ENCODE measurements at places on chromosomes 3 and 15. TPM values are rescaled to one million over a fixed set of nuclear protein-coding genes. Genes with fewer than 3 reads are reported as not detected.
A peak's percentile ranks its signal among the peaks of the same experiment; 100 is the strongest.

DNA sequence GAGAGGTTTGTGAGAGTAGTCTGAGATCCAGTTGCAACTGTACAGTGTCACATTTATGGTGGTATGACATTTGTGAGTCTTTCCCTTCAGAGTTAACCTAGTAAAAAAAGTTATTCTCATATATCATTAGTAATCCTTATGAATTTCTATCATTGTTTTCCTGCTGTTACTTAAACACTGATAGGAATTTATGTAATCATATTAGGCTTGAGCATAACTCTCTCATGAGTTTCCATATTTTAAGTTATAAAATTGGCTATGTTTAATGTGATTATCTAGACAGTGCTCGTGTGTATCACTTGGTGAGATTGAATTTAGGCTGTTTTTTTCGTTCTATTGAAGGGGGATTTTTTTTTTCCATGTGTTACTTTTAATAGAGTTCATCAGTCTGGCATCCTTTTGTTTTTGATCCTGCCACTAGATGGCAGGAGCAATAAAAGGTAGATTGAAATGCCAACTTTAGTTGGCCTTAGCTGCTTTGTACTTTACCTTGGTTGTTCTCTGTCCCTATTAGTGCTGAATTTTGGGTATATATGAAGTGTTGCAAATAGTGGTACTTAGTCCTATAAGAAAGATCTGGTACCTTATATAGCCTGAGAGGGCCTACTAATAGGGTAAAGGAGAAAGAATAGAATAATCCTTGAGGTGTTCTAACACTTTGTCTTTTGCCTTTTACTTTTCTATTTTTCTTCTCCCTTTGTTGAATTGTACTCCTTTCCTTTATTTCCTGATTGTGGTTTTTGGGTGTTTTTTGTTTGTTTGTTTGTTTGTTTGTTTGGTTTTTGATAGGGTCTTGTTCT, 17.9 kb downstream of the STT3B start:
- H3K36me3 ChIP-seq = no peaks in the 10 kb centered on the region
- no peak overlapping the region for H3K27ac ChIP-seq
- no peaks in the 10 kb centered on the region for H3K27me3 ChIP-seq
- no peak for DNase-seq
- H3K4me3 ChIP-seq = no peak overlapping the region

Gene CHRNA7
- 3.9 TPM for total RNA-seq

Gene TMEM266
- total RNA-seq = not detected

- no peaks in the 10 kb centered on the region for H3K4me1 ChIP-seq
- no peak for DNase-seq
- no peaks in the 10 kb centered on the region for H3K27me3 ChIP-seq
- H3K36me3 ChIP-seq = no peaks in the 10 kb centered on the region
- H3K4me3 ChIP-seq = no peak overlapping the region
Observed at GRCh38 chr15:47300596-47300995, 416.7 kb upstream of the SEMA6D start.

GRCh38 chr3:56851966-56852884, 50.5 kb upstream of the ARHGEF3 start:
- H3K27me3 ChIP-seq = no peaks in the 10 kb centered on the region
- no peak overlapping the region for H3K27ac ChIP-seq
- no peak for DNase-seq
- H3K4me1 ChIP-seq = no peaks in the 10 kb centered on the region
- H3K4me3 ChIP-seq = no peak overlapping the region

Gene LIPC
- total RNA-seq = 13.8 TPM

Gene GPR27
- total RNA-seq = 0.61 TPM

DNA sequence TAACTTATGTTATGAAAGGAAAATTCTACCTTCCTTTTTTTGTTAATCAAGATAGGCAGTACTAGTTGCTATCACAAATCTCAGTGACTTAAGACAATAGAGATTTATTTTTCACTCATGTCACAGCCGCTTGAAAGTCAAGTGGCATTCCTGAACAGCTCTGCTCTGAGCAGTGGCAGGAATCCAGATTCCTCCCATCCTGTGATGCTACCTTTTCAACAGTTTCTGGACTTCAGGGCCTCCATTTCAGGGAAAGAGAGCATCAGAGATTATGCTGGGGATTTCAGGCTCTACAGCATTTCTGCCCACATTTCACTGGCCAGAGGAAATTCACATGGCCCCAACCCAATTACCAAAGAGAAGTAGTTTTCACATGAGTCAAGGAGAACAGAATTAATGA, 83.4 kb downstream of the IL1RAP start:
- no peak for DNase-seq
- H3K27me3 ChIP-seq = no peaks in the 10 kb centered on the region
- H3K36me3 ChIP-seq = no peaks in the 10 kb centered on the region
- no peak overlapping the region for H3K27ac ChIP-seq
- H3K4me3 ChIP-seq = no peak overlapping the region

- H3K4me1 ChIP-seq = no peaks in the 10 kb centered on the region
- H3K27ac ChIP-seq = peak within 1 kb of the TSS; percentile 74
- H3K4me3 ChIP-seq = peak within 1 kb of the TSS; percentile 85
- no peaks in the 10 kb centered on the region for H3K36me3 ChIP-seq
- peak; percentile 72 for DNase-seq
Observed at GRCh38 chr15:78131295-78132061, at the start of gene CIB2. Gene CIB2 (minus strand): TSS chr15:78131445. CDS start chr15:78131215, 230 bp downstream.

Gene COLQ
- total RNA-seq = 0.85 TPM

DNA sequence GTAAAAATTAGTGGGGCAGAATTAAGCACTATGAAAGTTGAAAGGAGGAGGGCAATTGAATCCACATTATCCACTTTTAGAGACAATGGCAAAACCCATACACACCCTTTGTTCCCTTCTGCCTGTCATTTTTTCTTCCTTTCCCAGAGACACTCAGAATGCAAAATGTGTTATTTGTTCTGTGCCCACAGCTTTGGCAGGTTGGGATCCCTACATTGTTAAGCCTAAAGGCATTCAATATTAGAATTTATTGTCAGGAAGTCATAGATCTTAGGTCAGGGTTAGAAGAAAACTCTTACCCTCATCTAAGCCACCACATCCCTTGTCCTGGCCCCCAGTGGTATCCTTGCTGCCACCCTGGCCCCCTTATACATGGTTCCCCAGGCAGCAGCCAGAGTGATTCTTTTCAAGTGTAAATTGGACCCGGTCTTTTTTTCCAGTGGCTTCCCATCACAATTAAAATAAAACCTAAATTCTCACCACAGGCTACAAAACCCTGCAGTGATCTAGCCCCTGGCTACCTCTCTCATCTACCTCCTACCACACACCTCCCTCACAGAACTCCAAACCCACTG, 470.1 kb upstream of the ATP11B start:
- H3K27ac ChIP-seq = no peak overlapping the region
- H3K36me3 ChIP-seq = no peaks in the 10 kb centered on the region
- H3K4me3 ChIP-seq = no peak overlapping the region
- H3K27me3 ChIP-seq = no peaks in the 10 kb centered on the region
- DNase-seq = no peak
- no peaks in the 10 kb centered on the region for H3K4me1 ChIP-seq

GRCh38 chr15:70214941-70215635, 117.4 kb upstream of the TLE3 start:
- no peaks in the 10 kb centered on the region for H3K4me1 ChIP-seq
- H3K27me3 ChIP-seq = no peaks in the 10 kb centered on the region
- no peaks in the 10 kb centered on the region for H3K36me3 ChIP-seq
- no peak overlapping the region for H3K27ac ChIP-seq

DNA sequence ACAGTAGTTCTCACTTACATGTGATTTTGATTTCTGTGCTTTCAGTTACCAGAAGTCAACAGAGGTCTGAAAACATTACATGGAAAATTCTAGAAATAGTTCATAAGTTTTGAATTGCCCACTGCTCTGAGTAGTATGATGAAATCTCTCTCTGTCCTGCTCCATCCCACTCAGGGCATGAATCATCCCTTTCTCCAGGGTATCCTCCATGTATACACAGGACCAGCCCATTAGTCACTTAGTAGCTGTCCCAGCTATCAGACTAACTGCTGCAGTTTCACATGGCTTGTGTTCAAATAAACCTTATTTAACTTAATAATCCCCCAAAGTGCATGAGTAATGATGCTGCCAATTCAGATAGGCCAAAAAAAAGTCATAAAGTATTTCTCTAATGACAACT, 38.6 kb downstream of the EPHA3 start:
- H3K27ac ChIP-seq = no peak overlapping the region
- no peak overlapping the region for H3K4me3 ChIP-seq
- no peak for DNase-seq
- no peaks in the 10 kb centered on the region for H3K36me3 ChIP-seq
- no peaks in the 10 kb centered on the region for H3K27me3 ChIP-seq

Gene MESP2
- total RNA-seq = 0.45 TPM

- no peak overlapping the region for H3K4me3 ChIP-seq
- no peaks in the 10 kb centered on the region for H3K27me3 ChIP-seq
- no peak overlapping the region for H3K27ac ChIP-seq
- H3K4me1 ChIP-seq = no peaks in the 10 kb centered on the region
- no peak for DNase-seq
- H3K36me3 ChIP-seq = no peaks in the 10 kb centered on the region
Observed at GRCh38 chr15:63288342-63288741, 10.9 kb downstream of the APH1B start.

DNA sequence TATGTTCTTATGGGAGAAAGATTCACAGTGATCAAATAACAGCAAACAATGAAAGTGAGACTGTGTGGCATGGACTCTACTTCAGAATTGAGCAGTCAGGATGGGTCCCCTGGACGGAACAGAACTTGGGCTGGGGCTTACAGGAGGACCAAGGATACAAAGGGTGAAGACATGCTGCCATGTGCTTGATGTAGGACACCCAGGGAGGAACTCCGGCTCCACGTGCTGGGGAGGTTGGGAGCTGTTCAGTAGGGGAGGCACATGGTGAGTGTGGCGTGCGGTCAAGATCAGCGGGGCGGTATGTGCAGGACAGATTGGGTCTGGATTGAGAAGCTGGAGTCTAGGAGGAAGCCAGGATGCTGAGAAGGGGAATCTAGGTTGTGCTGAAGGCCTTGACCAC, 32.6 kb downstream of the PPCDC start:
- no peaks in the 10 kb centered on the region for H3K4me1 ChIP-seq
- no peak overlapping the region for H3K27ac ChIP-seq
- no peaks in the 10 kb centered on the region for H3K36me3 ChIP-seq
- no peak for DNase-seq
- H3K4me3 ChIP-seq = no peak overlapping the region

Gene KNL1
- 18.8 TPM for total RNA-seq

Gene THRB
- 27.6 TPM for total RNA-seq

DNA sequence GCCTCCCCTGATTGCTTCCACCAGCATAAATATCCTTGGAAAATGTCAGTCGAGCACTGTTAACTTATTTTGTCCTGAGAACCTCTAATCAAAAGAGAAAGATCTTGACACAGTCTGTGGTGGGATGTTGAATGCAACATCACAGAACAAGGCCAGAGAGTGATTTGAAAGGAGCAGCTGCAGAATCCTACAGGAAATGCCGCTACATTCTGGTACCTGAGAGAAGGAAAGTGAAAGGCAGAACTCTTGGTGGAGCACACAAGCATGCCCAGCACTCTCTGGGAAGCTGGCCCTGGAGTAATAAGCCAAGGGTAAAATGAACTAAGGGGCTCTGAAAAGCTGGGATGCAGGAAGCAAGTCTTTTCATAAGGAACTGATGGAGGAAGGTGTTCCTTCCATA, 75.8 kb downstream of the CBLB start:
- no peaks in the 10 kb centered on the region for H3K27me3 ChIP-seq
- H3K4me1 ChIP-seq = no peaks in the 10 kb centered on the region
- no peak overlapping the region for H3K4me3 ChIP-seq
- DNase-seq = no peak
- H3K36me3 ChIP-seq = no peaks in the 10 kb centered on the region

- H3K36me3 ChIP-seq = no peaks in the 10 kb centered on the region
- no peak overlapping the region for H3K27ac ChIP-seq
- no peaks in the 10 kb centered on the region for H3K4me1 ChIP-seq
- DNase-seq = no peak
- H3K27me3 ChIP-seq = no peaks in the 10 kb centered on the region
Observed at GRCh38 chr3:29334706-29335105, 53.8 kb downstream of the RBMS3 start.

DNA sequence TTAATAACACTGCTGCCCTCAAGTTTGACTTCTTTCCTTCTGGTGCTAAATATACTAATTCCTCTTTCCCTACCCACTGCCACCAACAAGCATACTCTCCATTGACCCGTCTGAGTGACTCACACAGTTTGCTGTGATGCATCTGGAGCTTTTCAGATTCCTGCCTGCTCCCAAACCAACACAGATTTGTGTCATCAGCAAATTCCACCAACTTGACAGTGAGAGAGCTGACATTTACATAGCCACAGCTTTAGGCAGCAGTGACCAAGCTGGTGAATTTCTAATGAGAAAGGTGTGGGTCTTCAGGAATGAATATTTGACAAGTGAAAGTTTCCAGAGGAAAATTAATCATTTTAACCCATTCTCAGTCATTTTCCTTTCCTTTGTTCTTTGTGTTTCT, 96.5 kb upstream of the PRICKLE2 start:
- no peak for DNase-seq
- no peaks in the 10 kb centered on the region for H3K36me3 ChIP-seq

DNA sequence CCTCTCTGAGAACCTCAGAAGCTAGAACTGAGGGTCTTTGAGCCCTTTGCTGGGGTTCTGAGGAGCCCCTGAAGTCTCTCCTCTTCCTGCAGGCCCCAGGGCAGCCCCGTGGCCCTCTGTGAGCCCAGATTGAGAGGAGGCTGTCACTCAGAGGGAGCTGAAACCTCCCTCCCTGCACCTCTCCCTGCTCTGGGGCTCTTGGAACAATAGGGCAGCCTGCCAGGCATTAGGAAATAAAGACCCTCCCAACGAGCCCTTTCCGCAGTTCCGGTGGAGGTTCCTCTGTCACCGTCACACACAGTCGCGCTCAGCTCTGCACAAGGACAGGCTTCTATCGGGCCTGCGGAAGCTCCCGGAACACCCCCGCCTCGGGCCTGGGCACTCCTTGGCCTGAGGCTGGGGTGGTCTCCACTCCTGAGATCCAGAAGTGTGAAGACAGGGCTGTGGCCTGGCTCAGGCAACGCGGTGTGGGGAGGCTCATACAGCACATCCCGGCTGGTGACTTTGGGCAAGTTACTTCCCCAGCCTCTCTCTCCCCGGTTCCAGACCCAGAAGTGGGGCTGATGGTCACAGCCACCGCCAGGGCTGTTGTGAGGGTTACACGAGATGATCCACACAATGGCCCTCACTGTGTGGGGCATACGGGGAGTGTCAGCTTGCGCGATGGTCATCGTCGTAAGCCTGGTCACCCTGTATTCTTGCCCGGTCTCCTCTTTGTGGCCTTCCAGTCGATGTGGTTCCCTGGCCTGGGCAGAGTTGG, 17.7 kb downstream of the MELTF start:
- H3K36me3 ChIP-seq = no peaks in the 10 kb centered on the region
- H3K4me3 ChIP-seq = no peak overlapping the region
- DNase-seq = no peak
- no peaks in the 10 kb centered on the region for H3K4me1 ChIP-seq
- no peaks in the 10 kb centered on the region for H3K27me3 ChIP-seq

GRCh38 chr3:122078235-122078935, 23.2 kb downstream of the CD86 start:
- H3K36me3 ChIP-seq = no peaks in the 10 kb centered on the region
- H3K27me3 ChIP-seq = no peaks in the 10 kb centered on the region
- no peak for DNase-seq
- H3K4me3 ChIP-seq = no peak overlapping the region

GRCh38 chr3:122001892-122002291, 20.2 kb downstream of the ILDR1 start:
- H3K27ac ChIP-seq = no peak overlapping the region
- H3K36me3 ChIP-seq = no peaks in the 10 kb centered on the region
- H3K4me3 ChIP-seq = no peak overlapping the region
- DNase-seq = no peak

GRCh38 chr3:123343296-123344174, 105.4 kb downstream of the ADCY5 start:
- H3K27me3 ChIP-seq = no peaks in the 10 kb centered on the region
- no peak overlapping the region for H3K4me3 ChIP-seq
- H3K27ac ChIP-seq = no peak overlapping the region

Gene ZPLD1
- total RNA-seq = not detected

GRCh38 chr15:40338041-40338657, 2.6 kb downstream of the CCDC9B start:
- no peak overlapping the region for H3K4me3 ChIP-seq
- peak; percentile 72 for DNase-seq

Gene PLOD2
- total RNA-seq = 66.7 TPM

All from colonic mucosa (tissue), 4 donors.